ENCODE measurements at places on chromosomes 16 and 17. TPM values are rescaled to one million over a fixed set of nuclear protein-coding genes. Genes with fewer than 3 reads are reported as not detected.

IST1 gene
- total RNA-seq: 247 TPM

KRTAP4-1 gene
- not detected for total RNA-seq

RCVRN gene
- not detected for total RNA-seq

SLFN12L gene
- total RNA-seq: 0.58 TPM

TBC1D3B gene
- 4.0 TPM for total RNA-seq

PYDC1 gene
- not detected for total RNA-seq

CLEC10A gene
- 4.8 TPM for total RNA-seq

CBX8 gene
- 13.2 TPM for total RNA-seq

NAGS gene
- total RNA-seq: 8.9 TPM

TMC5 gene
- 1.1 TPM for total RNA-seq

PROCA1 gene
- total RNA-seq: 3.3 TPM

Measured in metanephros (tissue), 2 donors.